ENCODE measurements at places on chromosomes 5 and 9. TPM values are rescaled to one million over a fixed set of nuclear protein-coding genes. Genes with fewer than 3 reads are reported as not detected.

GRCh38 chr9:99868845-99869244 lies 37.6 kb upstream of the STX17 start:
- DNase-seq: no peak

DNA sequence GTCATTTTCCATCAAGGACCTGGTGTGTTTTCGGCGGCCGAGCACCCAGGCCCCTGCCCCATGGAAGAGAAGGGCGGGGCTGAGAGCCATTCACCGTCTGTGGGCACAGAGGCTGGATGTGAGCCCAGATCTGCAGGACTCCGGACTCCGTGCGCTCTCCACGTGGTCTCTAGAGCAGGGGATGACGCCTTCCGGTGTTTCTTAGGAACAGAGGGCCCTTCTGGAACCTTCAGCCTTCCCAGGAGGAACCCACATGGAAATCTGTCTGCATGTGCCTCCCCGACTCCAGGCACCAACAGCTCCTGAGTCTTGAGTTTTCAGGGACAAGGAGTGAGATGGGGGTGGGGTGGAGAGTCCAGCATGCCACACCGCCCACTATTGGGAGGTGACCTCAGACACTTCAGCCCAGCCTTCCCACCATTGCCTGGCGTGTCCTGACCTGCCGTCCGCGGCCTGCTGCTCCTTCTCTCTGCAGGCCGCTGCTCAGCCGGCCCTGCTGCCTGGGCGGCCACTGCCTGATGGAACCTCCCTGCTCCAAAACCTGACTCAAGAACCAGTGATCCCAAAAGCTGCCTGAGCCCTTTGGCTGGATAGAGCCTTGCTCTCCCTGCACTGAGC lies 2.4 kb upstream of the RXRA start:
- no peak for DNase-seq

DNA sequence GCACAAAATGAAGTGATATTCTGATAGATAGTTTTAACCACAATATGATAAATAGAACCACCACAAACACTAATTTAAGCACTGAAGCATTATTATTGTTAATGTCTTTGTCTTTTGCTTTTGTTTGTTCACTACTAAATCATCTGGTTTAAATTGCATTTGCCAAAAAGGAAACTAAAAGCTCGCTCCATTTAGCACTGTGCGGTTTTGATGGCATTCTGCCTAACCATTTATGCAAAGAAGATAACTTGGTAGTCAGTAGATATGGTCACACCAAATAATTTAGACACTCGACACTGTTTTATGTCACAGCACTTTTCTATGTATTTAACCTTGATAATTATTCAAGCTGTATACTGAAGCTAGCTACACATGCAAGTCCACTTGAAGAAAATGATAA lies 849.8 kb upstream of the CDH6 start:
- no peak for DNase-seq

LHFPL2 gene
- 61.3 TPM for total RNA-seq

All from muscle of leg (tissue), 16 donors.